Muscle of back (tissue), 13 donors: ENCODE measurements at places on chromosomes 2 and 18. TPM values are rescaled to one million over a fixed set of nuclear protein-coding genes. Genes with fewer than 3 reads are reported as not detected.

Gene IL36A
- polyA plus RNA-seq, result not detected

Gene DSG1
- polyA plus RNA-seq, result 28.0 TPM

Gene PSMA8
- polyA plus RNA-seq, result not detected

Gene FAM124B
- 6.6 TPM for polyA plus RNA-seq

DNA sequence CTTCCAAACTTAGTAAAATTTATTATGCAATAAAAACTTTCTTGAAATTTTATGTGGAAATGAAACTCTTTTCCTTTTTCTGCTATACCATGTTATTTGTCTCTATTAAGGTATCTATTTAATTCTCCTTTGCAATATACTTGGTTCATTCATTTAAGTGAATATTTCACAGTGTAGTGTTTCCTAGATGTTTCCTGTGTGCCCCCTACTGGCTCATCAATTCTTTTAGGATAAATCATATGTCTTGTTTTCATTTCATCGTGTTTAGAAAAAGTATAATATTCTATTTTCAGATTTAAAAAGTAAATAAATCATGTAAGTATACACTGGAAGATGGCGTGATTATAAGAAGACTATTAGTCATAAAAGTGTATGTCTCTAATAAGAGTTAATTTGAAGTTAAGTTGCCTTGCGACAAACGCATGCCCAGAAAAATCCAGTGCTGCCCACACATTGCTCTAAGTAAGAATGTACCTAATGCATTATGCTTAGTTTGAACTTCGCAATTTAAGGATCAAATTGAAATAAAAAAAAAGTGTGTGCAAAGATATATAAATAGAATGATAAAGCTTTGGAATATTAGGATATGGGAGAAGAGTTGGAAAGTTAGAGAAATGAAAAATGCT lies 525.4 kb downstream of the KCNJ3 start:
- DNase-seq, result peak; percentile 2

GRCh38 chr2:232496501-232497270 lies 9.1 kb upstream of the ECEL1 start:
- no peak for DNase-seq

DNA sequence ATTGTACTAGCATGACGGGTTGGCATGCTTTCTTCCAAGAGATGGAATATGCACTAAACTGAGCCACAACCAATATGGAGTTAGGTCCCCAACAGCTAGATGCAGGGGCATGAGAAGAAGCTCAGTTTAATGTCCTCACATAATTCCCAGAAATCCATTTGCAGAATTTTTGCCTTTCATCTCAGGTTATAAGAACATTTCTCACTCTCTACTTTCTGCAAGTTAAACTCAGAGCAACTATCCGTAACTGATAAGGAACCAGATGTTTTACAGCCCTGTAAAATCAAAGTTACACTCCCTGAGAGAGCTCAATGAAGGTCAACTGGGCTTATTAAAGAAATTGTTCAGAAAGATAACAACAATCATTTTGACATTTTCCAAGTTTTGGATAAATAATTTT lies 30.7 kb downstream of the COPS8 start:
- DNase-seq, result no peak

DNA sequence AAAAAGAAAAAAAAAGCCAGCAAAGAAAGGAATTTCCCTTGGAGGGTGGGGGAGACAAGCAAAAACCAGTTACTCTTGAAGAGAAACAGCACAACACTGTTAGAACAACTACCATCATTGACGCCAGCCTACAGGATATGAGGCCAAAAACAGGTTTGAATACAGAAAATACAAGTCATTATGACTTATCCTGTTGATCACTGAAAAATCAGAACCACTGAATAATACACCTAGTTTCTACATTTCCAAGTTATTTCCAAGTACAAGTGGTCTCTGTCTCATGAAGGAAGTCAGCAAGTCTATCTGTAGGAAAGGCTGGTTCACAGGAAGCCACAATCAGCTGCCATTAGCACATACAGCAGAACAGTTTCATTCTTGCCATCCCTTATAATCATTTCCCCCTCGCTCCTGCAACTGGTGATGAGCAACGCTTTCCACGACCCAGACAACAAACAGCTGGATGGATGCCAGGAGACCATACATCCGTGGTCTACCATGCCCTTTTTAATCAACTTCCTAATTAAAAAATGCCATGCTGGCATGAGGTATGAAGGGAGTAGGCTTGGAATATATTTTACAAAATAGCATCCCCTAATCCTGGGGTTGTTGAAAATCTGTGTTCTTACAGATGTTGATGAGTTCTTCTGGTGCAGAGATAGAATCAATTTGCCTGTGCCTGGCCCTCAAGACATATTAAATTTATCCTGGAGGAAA lies 10.4 kb downstream of the MYT1L start:
- no peak for DNase-seq

GRCh38 chr18:38664929-38665328 lies 1099.3 kb upstream of the CELF4 start:
- no peak for DNase-seq

DNA sequence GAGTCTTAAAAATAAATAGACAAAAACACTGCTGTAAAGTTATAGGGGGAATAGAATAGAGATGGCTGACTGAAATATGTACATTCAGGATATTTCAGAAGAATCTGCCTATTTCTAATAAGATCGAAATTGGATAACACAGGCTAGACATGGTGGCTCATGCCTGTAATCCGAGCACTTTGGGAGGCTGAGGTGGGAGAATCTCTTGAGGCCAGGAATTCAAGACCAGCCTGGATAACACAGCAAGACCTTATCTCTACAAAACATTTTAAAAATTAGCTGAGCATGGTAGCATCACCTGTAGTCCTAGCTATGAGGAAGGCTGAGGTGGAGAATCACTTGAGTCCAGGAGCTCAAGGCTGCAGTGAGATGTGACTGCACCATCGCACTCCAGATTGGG lies 146.6 kb upstream of the CCDC150 start:
- DNase-seq, result no peak

DNA sequence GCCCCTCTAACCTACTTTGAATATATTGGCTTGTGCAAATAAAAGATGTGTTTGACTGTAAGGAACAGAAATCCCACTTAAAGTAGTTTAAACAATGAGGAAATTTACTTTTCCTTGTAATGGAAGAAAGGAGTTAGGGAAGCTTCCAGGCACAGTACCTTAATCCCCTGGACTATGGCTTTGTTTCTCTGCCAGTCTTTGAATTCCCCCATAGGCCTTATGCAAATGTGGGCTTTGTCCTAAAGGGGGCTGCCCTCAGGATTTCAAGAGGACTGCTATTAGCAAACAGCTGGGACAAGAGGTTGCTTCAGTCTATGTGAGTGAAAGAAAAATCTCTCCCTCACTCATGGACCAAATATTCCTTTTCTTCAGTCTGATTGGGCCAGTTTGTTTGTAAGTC lies 255.1 kb upstream of the THSD7B start:
- no peak for DNase-seq
